Activated gamma-delta T cell (primary cell): ENCODE measurements at places on chromosomes 6 and 20.

- no peak for DNase-seq
These were observed 164.4 kb downstream of the SIM1 start for GRCh38 chr6:100300221-100300736.

DNA sequence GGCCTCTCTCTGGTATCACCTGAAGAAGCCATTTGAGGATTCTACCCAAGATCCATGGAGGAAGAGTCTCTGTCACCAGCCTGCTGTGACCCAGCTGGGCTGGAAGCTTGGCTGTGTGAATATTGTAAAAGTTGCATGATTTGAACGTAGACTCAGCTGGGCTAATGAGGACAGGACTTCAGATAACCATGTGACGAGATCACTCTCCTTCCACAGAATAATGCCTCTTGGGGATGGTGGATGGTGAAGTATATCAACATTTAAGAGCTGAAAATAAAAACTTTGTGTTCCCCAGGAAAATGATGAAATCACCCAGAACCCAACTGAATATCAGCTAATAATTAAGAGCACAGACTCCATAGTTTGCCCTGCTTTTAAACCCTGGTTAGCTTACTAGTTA is 427.9 kb downstream of the CD83 start:
- no peak for DNase-seq

DNA sequence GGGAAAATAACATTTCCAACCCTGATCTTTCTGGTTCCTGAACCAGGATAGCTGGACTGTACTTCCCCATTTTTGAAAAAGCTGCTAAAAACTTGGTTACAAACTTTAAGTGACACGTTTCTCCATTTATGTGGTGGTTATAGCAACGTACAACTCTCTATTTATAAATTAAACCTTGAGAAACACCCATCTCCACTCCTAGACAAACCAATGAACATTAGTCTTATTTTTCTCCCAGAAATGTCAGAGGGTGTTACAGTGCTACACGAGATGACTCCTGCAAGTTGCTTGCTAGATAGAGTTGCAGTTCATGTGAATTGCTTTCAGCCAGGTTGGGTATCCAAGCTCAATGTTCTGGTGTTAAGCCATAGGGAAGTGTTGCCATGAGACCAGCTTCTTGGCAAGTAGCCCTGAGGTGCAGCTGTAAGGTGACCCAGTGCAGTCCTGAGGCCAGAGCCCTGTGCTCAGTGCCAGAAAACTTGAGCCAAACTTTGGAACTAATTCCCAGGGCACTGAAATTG is 51.3 kb upstream of the REV3L start:
- no peak for DNase-seq

DNA sequence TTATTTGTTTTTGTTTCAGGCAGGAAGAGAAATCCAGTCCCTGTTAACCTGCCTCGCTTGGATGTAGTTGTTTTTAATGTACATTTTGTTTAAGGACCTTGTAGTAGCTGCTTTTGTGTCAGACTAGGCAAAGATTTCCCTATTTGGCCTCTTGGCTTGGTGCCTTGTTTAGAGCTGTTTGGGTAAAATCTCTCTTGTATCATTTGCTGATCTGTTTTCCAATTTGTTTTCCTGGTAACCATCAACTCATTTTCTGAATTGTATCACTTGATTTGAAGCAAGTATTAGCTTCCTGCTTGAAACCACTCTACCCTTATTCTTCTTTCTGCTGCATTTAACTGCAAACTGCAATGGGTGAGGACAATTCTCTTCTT is 160.7 kb downstream of the ZFAND3 start:
- DNase-seq, result no peak
